ENCODE measurements at places on chromosomes 5 and 9.

GRCh38 chr5:135075621-135076020, 41.6 kb upstream of the PITX1 start:
- DNase-seq, result no peak

DNA sequence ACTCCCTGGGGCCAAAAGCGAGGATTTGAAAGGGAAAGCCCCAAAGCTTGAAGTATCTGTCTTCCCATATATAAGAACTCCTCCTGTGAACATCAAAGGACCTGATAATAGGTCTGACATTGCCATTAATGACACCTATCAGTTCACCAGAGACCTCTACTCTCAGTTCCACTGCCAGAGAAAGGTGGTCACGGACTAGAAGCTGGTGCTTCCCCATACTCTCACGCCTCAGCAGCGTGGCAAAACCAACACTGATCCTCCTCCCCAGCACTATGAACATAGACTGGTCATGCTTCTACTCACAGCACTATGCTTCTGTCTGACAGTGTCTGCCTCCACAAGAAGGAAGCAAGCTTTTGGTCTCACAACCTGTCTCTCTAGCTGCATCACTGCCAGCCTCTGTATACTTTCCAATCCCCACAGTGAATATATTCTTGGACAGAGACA, 37.9 kb downstream of the NRG2 start:
- DNase-seq, result no peak

DNA sequence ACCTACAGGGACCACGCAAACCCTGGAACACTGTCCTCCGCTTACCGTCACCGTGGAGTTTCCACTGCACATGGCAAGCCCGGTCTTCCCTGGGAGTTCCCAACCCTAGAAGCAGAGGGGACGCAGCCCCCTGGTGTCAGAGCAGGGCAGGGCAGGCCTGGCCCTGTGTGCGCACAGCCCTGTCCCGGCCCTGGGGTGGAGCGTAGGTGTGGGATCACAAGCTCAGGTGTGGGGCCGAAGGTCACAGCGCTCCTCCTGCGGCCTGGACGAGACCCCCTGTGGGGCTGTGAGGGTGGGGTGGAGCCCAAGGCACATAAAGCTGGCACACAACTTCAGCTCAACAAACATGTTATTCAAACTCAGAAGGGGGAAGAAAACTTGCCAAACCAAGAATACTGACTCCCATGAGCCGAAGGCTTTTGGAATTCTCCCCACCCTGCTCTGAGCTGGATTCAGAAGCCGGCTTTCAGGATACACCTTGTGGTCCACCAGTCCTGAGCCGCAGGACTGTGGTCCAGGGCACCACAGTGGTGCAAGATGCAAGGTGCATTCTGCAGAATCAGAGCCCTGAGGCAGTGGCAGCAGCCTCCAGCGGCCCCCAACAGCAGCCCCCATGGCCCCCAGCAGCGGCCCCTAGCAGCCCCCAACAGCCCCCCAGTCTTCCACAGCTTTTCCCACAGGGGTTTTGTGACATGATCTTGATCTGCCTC, 11.8 kb upstream of the EXOC3 start:
- DNase-seq, result no peak

GRCh38 chr9:125600194-125600593, 106.8 kb downstream of the MAPKAP1 start:
- no peak for DNase-seq

DNA sequence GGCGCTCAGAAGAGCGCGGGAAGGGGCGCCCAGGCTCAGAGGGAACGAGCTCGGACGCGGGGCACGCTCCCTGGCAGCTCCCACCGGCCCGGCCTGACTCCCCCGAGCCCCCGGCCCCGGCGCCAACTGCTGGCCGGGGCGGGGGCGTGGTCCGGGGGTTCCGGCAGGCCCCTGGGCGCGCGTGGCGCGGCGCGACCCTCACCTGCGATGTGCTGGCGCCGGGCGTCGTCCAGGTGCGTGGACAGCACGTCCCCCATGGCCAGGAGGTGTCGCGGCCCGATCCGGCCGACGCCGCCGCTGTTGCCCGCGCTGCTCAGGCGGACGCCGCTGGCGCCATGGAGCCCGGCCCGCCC, 43.5 kb upstream of the STXBP1 start:
- DNase-seq, result no peak

GRCh38 chr5:164097749-164098148, 592.3 kb downstream of the MAT2B start:
- no peak for DNase-seq

DNA sequence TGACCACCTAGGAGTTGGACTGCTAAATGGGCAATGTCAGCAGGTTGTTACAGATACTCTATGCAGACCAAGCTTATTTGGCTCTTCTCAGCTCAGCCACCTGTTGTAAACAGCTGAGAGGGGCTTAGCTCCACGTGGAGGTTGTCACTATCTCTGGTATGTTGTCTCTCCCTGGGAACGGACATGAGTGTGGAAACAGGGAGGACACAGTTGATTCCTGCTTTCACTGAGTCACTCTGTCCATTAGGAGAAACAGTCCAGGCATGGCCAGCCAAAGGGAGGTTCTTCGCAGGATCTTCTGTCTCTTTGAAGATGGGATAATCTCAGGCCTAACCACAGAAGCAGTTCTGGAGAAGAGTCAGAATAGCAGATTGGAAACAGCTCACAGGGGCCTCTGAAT, 121.2 kb downstream of the PALM2AKAP2 start:
- no peak for DNase-seq

- DNase-seq, result no peak
Observed at GRCh38 chr9:120734607-120735410, 20.5 kb upstream of the MEGF9 start.

DNA sequence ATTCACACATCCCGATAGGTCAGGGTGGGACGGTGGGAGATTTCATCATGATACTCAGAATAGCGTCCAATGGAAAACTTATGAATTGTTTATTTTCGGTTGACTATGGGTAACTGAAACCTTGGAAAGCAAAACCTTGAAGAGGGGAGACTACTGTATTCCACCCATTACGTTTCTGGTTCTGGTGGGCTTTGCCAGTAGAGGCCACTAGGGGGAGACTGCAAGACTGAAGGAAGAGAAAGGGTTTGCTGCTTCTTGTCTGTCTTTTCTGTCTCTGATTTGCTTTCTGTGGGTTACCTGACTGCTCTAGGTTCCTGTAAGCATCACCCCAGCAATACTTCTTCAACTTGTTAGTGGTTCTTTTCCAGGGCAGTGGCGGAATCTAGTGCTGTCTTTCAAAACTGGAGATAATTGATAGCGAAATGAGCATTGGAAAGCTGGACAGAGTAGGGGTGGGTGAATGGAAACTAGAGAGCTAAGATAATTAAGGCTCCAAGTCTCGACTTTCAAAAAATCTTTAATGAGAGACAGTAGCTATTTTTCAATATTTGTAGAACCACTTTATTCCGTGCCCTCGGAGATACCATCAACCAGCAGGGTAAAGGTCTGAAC, 27.0 kb downstream of the GRIN3A start:
- no peak for DNase-seq

- no peak for DNase-seq
Observed at GRCh38 chr9:115691693-115692092, 461.9 kb upstream of the PAPPA start.

DNA sequence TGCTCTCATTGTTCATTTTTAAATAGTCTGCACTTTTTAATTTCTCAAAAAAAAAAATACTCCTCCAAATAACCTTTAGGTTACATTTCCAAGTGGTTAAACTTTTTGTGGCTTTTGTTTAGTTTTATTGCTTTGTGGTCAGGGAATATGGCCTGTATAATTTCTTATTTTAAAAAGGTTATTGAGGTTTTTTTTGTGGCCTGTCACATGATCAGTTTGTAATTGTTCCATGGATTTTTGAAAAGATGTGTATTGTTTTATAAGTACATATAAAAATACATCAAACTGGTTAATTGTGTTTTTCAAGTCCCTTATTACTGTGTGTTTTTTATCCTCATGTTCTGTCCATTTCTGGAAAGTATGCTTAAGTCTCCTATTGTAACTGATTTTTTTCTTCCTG, 64.0 kb downstream of the ZNF618 start:
- DNase-seq, result no peak

DNA sequence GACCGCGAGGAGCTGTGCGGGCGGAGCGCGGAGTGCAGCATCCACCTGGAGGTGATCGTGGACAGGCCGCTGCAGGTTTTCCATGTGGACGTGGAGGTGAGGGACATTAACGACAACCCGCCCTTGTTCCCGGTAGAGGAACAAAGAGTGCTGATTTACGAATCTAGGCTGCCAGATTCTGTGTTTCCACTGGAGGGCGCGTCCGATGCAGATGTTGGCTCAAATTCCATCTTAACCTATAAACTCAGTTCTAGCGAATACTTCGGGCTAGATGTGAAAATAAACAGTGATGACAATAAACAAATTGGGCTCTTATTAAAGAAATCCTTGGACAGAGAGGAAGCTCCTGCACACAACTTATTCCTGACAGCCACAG, 590 bp downstream of the PCDHA6 start:
- no peak for DNase-seq

GRCh38 chr9:20207176-20207575, 415.1 kb downstream of the MLLT3 start:
- no peak for DNase-seq

DNA sequence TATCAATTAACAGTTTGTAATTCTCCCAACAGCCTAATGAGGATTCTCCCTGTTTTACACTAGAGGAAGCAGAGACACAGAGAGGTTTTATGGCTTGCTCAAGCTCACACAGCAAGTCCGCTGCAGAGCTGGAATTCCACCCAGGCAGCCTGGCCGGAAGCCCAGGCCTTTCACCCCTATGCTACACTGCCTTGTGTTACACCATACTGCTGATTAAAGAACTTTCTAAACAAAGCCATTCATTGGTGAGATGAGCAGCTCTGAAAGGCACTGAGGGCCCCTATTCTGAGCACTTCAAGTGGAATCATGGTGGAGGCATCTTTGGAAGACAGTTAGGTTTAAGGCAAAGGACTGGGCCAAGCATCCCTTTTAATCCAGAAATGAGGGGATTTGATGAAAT, 14.7 kb upstream of the LARP1 start:
- no peak for DNase-seq

- DNase-seq, result no peak
Observed at GRCh38 chr9:95486318-95486717, 30.5 kb downstream of the PTCH1 start.

GRCh38 chr5:135244620-135245021, 154.4 kb downstream of the MACROH2A1 start:
- no peak for DNase-seq

- no peak for DNase-seq
Observed at GRCh38 chr5:52674815-52675545, 112.7 kb upstream of the ITGA1 start.

DNA sequence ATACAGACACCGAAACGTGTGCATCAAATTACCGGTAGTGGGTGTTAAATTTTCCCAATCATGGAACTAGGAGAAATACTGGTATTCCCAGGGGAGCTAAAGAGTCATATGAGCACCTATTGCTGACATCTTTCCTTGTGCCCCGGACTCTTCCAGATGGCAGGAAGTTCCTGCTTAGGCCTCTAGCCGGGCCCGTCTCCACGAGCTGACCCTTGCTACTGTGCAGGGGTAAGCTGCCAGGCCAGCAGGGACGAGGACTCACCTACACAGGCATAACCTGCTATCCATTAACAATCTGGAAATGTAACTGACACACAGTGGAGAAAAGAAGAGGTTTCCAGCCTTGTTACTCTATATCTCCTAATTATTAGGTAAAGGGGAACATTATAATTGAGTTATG, 16.2 kb upstream of the SSBP2 start:
- no peak for DNase-seq

DNA sequence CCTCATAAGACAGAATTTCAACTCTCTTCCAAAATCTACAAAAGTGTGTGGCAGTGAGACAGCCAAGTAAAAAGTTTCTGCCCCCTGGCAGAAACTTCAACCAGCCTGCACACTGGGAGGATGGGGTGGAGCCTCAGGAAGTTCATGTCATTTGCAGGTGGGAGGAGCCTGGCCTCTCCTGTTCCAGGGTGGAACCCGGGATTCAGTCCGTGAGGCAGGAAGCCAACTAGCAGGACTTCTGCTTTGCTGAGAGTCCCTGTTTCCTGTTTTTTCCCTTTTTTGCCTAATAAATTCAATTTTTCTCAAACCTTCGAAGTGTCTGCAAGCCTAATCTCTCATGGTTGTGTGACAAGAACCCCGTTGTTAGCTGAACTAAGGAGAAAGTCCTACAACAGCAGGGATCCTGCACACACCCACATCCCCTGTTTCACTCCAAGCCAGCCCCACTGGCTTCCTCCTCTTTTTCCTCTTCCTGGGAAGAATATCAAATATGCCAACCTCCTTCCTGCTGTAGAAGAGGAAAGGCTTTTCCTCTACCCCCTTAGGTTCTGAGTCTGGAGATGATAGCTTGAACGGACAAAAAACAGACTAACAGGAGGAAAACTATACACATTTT, 69.3 kb downstream of the ALDH7A1 start:
- DNase-seq, result no peak

DNA sequence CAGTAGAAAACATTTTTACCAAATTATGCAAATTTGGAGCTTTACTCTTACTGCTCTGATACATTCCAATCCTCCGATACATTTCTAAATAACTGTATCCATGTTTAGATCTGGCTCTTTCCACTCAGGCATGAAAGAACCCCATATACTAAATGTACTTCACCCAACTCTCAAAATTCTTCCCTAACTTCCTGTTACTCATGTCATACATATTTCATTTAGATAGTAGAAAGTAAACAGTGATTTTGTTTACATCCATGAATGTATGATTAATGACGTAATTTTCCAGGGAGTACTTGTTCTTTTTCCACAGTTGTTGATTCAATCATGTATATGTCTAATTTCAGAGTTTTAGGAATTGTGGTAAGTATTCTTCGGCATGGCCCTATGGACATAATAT, 1426.5 kb upstream of the C9orf72 start:
- no peak for DNase-seq

DNA sequence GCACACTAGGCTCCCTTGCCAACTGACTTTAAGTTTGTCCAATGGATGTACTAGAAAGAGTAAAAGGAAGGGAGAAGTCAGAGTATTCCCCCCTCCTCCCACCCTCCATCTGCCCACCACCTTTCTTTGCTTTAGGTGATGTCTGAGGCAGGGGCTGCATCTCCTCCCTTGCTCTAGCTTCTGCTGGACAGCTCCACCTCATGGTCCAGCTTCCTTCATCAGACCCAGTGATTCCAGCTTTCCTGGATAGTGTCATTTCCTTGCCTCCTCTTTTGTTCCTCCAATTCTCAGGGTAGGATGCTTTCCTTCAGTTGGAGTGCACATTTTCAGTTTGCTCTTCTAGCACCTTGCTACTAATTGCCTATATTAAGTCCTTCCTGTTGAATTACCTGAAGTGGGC, 67.4 kb downstream of the RAD23B start:
- no peak for DNase-seq

GRCh38 chr5:143570989-143571388, 167.5 kb upstream of the NR3C1 start:
- no peak for DNase-seq

- no peak for DNase-seq
Observed at GRCh38 chr5:148827723-148828122, 1.3 kb downstream of the ADRB2 start.
